ENCODE measurements at places on chromosomes 12 and 14.

DNA sequence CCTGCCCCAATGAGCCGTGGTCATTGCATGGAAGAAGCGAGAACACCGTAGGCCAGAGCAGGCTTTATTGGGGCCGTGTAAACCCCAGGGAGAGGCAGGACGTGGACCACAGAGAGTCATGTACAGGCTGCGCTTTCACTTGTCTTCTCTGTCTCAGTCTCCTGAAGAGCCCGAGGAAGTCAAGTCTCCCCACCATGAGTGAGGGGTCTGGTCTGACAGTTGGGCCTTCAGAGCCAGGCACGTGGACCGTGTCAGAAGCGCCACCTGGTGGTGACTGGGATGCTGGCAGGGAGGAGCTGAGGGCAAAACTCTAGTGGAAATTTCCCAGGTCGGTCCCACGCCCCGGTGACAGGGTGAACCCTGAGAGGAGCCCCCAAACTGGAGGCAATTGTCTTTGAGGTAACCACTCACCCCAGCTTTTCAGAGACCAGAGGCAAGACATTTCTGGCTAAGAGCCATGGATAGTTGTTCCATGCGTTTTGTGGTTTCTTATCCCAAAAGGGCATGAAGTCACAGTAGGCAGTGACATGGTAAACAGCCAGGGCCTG lies 17.4 kb downstream of the RPS6KL1 start:
- peak; percentile 4 for DNase-seq

DNA sequence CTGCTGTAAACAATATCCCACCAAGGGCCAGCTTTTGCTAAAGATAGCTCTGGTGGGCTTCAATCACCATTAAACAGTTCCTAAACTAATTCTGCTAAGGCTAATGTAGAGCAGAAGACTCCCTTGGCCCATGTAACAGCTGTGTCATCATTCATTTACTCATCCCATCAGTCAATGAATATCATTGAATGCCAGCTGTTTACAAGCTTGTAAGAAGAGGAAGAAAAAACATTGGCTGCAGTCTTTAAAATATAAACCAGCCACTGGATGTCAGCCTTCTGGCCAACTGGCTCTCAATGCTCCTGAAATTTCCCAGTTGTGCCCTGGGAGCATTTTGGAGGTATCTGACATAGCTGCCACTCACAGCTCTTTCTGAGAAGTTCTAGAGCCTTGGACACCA lies 18.0 kb upstream of the MAP3K9 start:
- no peak for DNase-seq

DNA sequence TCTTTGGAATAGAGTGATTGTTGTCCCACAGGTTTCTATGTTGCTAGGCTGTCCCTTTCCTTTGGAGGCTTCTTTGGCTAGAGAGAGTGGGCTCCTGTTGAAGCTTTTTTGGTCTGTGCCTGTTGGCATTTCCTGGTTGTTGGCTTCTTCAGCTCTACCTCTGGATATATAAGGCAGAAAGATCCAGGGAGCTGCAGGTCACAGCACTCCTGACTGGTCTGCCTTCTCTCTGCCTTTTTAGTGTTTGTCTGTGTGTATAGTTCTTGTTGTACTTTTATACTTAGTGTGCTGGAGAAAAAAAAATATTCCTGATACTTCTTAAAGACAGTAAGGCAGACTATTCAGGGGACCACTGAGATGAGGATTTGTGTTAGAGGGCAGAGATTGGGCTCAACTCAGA lies 202.7 kb downstream of the FBXL14 start:
- no peak for DNase-seq

DNA sequence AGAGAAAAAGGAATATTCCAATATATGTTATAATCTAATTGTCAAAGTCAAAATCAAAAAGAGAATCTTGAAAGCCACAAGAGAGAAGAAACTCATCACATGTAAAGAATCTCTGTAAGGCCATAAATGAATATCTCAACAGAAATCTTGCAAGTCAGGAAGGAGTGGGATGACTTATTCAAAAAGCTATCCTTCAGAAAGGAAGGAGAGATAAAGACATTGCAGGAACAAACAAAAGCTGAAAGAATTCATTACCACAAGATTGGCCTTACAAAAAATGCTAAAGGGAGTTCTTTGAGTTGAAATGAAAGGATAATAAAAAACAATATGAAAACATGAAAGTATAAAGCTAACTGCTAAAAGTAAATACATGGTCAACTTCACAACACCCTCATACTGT lies 286.8 kb downstream of the LRIG3 start:
- no peak for DNase-seq

- no peak for DNase-seq
Measured at GRCh38 chr14:96752594-96752993, 44.6 kb upstream of the VRK1 start.

DNA sequence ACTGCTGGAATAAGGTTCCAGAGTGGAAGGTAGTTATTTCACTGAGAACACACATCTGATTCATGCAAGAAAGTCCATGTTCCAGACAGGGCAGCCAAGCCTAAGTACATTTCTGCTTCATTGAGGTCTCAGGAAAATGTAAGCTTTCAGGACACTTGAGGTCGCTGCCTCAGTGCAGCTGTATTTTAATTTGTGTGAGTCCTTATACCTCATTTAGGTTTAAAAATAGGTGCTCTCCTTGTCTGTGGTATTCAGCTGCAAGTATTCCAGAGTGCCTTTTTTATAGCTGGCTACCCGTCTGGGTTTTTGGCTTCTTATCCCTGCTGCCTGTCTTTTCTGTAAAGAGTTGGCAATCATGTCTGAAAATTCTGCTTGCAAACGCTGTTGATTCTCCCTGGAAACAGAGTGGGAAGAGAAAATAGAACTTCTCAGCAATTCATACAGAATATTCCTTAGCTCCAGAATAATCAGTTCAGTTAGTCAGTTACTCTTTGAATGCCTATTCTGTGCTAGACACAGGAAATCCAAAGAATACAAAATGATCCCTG lies 45.3 kb upstream of the PLBD1 start:
- no peak for DNase-seq

DNA sequence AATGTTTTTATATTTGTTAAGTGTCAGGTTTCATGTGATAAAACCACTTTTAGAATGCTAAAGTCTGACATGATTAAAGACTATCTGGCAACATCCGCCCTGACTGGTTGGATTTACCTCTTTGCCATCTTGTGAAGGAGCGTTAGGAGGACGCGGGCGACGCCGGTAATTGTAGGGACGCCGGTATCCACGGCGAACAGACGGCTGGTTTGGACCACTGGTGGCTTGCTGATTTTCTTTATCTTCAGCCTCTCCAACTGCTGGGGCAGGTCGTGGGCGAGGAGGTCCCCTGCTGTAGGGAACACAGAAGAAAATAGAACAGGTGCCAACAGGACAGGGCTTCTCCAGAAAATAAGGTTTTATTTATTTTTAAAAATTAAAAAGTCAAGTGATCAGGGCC lies 21.3 kb downstream of the YBX3 start:
- DNase-seq: no peak

- DNase-seq: no peak
Measured at GRCh38 chr14:92658684-92659083, 89.7 kb downstream of the LGMN start.

- DNase-seq: peak; percentile 11
Measured at GRCh38 chr14:85596562-85596961, 66.6 kb downstream of the FLRT2 start.

GRCh38 chr12:120257041-120257821 lies 8.3 kb downstream of the PXN start:
- no peak for DNase-seq
